Ureter (tissue), 1 donor: ENCODE measurements at places on chromosomes 7 and 10. TPM values are rescaled to one million over a fixed set of nuclear protein-coding genes. Genes with fewer than 3 reads are reported as not detected.

DNA sequence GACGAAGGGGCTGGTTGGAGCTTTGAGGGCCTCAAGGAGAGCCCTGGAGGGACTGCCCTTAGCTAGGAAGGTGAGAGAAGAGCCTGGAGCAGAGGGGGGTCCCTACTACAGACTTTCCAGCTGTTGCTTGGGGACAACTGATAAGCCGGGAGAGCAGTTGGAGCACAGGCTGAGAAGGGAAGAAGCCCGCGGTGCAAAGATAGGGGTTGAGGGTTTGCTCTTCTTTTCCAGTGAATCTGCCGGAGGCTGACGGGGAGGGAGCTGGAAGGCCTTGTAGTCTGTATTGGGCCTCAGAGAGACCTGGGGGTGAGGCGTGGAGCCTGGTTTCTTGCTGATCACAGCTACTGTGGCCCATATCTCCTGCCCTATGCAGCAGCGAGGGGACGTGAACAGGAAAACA is 23.7 kb downstream of the CYP26A1 start:
- no peak for DNase-seq

DNA sequence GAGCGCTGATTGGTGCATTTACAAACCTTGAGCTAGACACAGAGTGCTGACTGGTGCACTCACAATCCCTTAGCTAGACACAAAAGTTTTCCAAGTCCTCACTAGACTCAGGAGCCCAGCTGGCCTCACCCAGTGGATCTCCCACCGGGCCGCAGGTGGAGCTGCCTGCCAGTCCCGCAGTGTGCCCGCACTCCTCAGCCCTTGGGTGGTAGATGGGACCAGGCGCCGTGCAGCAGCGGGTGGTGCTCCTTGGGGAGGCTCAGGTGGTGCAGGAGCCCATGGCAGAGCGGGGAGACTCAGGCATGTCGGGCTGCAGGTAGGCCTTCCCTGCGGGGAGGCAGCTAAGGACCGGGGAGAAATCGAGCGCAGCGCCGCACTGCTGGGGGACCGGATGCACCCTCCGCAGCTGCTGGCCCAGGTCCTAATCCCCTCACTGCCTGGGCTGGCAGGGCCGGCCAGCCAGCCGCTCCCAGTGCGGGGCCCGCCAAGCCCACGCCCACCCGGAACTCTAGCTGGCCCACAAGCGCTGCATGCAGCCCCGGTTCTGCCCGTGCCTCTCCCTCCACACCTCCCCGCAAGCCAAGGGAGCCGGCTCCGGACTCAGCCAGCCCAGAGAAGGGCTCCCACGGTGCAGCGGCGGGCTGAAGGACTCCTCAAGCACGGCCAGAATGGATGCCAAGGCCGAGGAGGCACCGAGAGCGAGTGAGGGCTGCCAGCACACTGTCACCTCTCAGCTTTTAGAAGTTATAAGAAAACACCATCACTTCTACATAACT is 128.9 kb downstream of the ZNF438 start:
- no peak for DNase-seq

- DNase-seq: no peak
These were observed 190.9 kb upstream of the PPP1R3A start for GRCh38 chr7:114109721-114110120.

- no peak for DNase-seq
These were observed 236.3 kb downstream of the HTR7 start for GRCh38 chr10:90621577-90621976.

DNA sequence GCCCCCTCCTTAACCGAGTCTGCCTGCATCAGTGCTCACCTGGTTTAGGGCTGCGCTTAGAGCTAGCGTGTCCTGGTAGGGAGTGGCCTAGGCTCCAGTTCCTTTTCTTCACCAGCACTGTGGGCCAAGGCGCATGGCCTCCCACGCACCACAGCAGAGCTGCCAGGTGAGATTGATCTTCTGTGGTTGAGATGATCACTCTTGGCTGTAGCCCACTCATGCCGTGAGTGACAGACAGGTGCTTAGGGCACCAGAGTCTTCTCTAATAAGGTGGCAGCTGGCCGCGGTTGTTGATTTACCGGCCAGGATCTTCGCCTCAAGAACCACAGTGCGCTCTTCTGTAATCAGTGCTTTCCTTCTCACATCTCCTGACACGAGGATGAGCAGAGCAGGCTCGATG is 157.2 kb upstream of the INSYN2A start:
- DNase-seq: no peak

- no peak for DNase-seq
These were observed 290.1 kb upstream of the ZMIZ1 start for GRCh38 chr10:78778444-78779338.

CACNA2D1 gene
- 20.2 TPM for total RNA-seq

DNA sequence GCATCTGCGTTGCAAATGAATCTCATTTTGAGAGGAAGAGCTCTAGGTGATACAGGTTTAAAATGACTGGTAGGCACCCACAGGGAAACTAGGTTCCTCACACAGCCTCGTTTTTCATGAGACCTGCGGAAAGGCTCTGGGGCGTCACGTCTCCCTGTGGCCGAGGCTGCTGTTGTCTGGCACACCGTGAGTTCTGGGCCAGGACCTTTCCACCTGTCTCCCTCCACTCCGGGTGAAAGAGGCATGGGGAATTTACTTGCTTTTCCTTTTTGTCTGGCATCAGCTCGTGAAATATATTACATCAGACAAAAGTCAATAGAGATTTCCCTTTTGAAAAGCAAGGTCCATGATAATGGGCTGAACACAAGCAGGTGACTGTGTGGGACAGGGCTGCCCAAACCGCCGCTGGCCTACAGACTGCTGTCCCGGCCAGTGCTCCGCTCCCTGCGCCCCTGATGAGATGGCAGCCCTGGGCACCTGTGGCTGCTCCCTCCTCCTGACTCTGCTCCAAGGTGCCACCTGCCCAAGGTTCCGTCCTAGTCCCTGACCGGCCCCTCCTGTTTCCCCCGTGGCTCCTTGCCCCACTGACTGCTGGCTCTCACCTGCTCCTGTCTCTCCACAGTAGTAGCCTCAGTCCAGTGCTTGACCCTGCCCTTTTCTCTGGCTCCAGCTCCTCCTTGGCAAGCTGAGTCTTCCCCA is 109.6 kb downstream of the NKX6-2 start:
- no peak for DNase-seq

GRCh38 chr7:20374399-20374798 is 43.7 kb downstream of the ITGB8 start:
- no peak for DNase-seq
